ENCODE measurements at places on chromosomes 16 and 17. TPM values are rescaled to one million over a fixed set of nuclear protein-coding genes. Genes with fewer than 3 reads are reported as not detected.

DNA sequence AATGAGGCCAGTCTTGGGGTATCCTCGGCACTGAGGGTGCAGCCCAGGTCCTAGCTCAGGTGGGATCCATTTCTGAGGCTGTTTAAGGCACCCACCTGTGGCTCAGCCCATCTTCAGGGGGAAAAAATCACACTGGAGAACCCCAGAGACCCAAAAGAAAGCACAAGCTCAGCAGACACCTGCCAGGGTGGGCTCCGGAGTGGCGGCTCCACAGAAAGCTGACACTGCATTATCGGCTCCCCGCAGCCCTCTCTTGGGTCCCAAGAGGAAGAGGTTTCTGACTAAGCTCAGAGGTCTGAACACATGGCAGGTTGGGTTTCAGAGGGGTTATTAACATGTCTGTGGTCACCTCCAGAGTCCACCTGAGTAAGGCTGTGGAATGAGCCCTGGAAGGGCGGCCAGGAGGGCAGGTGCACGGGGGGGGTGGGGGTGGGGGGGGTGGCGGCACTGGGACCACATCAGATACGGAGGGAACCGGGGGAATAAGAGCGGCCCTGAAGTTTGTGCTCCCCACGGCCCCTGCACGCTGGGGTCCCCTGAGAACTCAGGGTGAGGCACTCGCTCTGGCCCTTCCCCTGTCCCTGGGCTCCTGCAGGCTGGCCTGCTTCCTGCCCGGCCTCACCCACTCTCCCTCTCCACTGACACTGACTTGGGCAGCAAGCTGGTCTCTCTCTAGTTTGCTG is 79.5 kb downstream of the TIMM22 start:
- H3K4me3 ChIP-seq: no peak overlapping the region
- no peak for DNase-seq
- peaks cover 38% of the 10 kb centered on the region for H3K36me3 ChIP-seq
- no peaks in the 10 kb centered on the region for H3K27me3 ChIP-seq
- no peak overlapping the region for H3K27ac ChIP-seq
- peaks cover 17% of the 10 kb centered on the region for H3K4me1 ChIP-seq

DNA sequence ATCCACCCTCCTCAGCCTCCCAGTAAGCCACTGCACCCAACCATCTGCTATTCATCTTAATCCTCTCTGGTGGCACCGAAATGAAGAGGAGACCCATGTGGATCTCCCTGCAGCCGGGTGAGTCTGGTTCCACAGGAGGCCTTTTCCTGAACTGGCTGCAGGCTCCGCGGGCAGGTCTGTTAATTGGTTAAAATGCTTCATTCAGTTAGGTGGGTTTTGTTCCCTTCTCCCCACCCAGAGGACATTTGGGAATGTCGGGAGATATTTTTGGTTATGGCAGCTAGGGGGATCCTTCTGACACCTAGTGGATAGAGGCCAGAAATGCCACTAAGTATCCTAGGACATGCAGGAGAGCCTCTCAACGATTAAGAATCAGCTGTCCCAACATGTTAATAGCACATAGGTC is 16.7 kb downstream of the C16orf54 start:
- no peaks in the 10 kb centered on the region for H3K4me1 ChIP-seq
- no peaks in the 10 kb centered on the region for H3K36me3 ChIP-seq
- DNase-seq: peak; percentile 49
- no peak overlapping the region for H3K4me3 ChIP-seq
- H3K27ac ChIP-seq: no peak overlapping the region
- H3K27me3 ChIP-seq: peaks cover 11% of the 10 kb centered on the region

DNA sequence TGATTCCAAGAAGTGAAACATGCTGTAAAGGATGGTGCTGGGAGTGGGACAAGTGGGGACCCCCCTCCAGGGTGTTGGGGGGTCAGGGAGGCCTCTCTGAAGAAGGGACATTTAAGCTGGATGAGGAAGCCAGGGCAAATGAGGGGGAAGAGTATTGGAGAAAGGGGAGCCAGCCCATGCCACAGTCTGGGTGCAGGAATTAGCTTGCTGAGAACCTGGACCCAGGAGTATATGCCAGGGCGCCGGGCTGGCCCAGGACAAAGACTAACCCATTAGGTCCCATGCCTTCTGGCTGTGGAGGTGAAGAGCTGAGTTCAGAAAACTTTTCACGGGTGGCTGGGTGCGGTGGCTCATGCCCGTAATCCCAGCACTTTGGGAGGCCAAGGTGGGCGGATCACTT is 45.6 kb upstream of the PIK3R6 start:
- no peaks in the 10 kb centered on the region for H3K4me1 ChIP-seq
- H3K4me3 ChIP-seq: no peak overlapping the region
- no peaks in the 10 kb centered on the region for H3K36me3 ChIP-seq
- H3K27me3 ChIP-seq: no peaks in the 10 kb centered on the region
- DNase-seq: no peak

GRCh38 chr17:51255673-51256072 is 4.2 kb downstream of the MBTD1 start:
- no peaks in the 10 kb centered on the region for H3K4me1 ChIP-seq
- DNase-seq: no peak
- H3K4me3 ChIP-seq: no peak overlapping the region
- peaks cover 10% of the 10 kb centered on the region for H3K36me3 ChIP-seq

The PABPN1L gene
- total RNA-seq: not detected

The MTSS2 gene
- 9.1 TPM for total RNA-seq

The PRKCB gene
- not detected for total RNA-seq

The OR1A1 gene
- total RNA-seq: not detected

All from IMR-90 (cell line).